ENCODE measurements at places on chromosomes 11 and 22. TPM values are rescaled to one million over a fixed set of nuclear protein-coding genes. Genes with fewer than 3 reads are reported as not detected.
A peak's percentile ranks its signal among the peaks of the same experiment; 100 is the strongest.

DNA sequence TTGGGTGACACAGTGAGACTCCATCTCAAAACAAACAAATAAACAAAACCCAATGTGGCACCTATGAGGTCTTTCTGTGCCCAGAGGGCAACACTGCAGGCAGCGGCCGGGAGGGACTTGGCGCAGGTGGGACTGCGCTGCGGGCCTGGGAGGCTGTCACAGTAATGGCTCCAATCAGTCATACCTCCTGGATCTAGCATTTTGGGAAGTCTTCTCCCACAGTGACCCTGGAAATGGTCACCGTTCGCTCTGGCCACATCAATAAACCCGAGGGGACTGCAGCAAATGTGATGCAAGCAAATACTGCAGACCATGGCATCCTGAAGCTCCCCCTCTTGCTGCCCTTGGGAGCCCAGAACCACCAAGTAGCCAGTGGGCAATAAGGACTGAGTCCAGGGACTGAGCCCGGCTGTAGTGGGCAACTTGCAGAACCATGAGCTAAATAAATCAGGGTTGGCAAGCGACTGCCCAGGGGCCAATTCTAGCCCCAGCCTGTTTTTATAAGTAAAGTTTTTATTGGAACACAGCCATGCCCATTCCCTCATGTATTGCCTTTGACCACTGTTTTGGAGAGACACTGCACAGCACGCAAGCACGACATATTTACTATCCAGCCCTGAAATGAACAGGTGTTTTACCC lies 15.4 kb downstream of the SHANK2 start:
- DNase-seq, result no peak
- no peaks in the 10 kb centered on the region for H3K36me3 ChIP-seq
- H3K27ac ChIP-seq, result no peak overlapping the region
- peaks cover 9% of the 10 kb centered on the region for H3K4me1 ChIP-seq
- no peak overlapping the region for H3K4me3 ChIP-seq

DNA sequence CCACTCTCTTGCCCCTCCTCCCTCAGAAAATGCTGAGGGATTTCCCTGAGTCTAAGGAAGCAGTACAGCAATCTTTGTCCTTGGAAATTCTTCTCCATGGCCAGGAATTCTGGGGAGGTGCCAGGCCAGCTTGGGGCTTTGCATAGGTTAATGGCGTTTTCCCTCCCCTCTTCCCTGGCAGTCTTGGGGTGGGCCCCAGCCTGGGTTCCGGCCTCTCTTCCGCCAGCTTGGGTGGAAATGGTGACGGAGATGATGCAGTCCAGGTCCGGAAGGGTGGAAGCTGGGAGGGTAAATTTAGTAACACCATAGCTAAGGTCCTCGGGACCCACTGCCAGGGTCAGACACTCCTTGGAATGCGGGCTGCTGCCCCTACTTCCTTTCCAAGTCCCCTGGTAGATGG lies 5.0 kb downstream of the PHLDB1 start:
- DNase-seq, result no peak
- H3K27ac ChIP-seq, result peak overlapping the region; percentile 2
- peaks cover 61% of the 10 kb centered on the region for H3K4me1 ChIP-seq
- peaks cover 23% of the 10 kb centered on the region for H3K27me3 ChIP-seq

The ALDH3B1 gene
- total RNA-seq, result 11.7 TPM

The GRAP2 gene
- total RNA-seq, result not detected

The OVOL1 gene
- 26.3 TPM for total RNA-seq

The PACS1 gene
- total RNA-seq, result 28.2 TPM

GRCh38 chr11:58787903-58788302 lies 56.2 kb upstream of the GLYAT start:
- no peaks in the 10 kb centered on the region for H3K36me3 ChIP-seq
- H3K4me1 ChIP-seq, result no peaks in the 10 kb centered on the region
- no peak overlapping the region for H3K4me3 ChIP-seq
- H3K27ac ChIP-seq, result no peak overlapping the region

GRCh38 chr11:116275635-116276034 lies 497.2 kb downstream of the BUD13 start:
- peaks cover 10% of the 10 kb centered on the region for H3K27me3 ChIP-seq
- no peaks in the 10 kb centered on the region for H3K36me3 ChIP-seq
- DNase-seq, result no peak

The ARHGAP20 gene
- 4.8 TPM for total RNA-seq

The SLC1A2 gene
- 0.84 TPM for total RNA-seq

- no peaks in the 10 kb centered on the region for H3K4me1 ChIP-seq
- no peaks in the 10 kb centered on the region for H3K27me3 ChIP-seq
- no peak overlapping the region for H3K27ac ChIP-seq
- DNase-seq, result no peak
Measured at GRCh38 chr11:24963852-24964251, 467.0 kb downstream of the LUZP2 start.

The PLEKHA7 gene
- 35.6 TPM for total RNA-seq

GRCh38 chr22:22200569-22201184 lies 43.9 kb upstream of the VPREB1 start:
- H3K27ac ChIP-seq, result no peak overlapping the region
- H3K4me3 ChIP-seq, result no peak overlapping the region
- H3K27me3 ChIP-seq, result peaks cover 59% of the 10 kb centered on the region
- H3K4me1 ChIP-seq, result no peaks in the 10 kb centered on the region
- no peak for DNase-seq
- no peaks in the 10 kb centered on the region for H3K36me3 ChIP-seq

The JAML gene
- total RNA-seq, result 3.5 TPM

DNA sequence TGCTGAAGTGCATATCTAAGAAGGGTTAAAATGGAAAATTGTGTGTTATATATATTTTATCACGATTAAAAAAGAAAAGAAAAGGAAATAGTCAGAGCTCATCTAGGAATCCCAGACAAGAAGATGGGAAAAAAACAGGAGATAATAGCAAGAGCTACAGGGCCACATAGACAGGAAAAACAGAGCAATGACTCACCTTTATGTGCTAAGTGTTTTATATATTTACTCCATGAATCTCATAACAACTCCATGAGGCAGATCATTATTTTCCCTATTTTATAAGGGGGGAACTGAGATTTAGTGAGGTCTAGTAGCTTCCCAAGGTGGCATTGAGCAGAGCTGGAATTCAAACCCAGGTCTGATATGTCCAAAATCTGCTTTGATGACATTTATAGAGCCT lies 18.1 kb upstream of the ELF5 start:
- H3K4me3 ChIP-seq, result no peak overlapping the region
- H3K36me3 ChIP-seq, result no peaks in the 10 kb centered on the region
- no peak overlapping the region for H3K27ac ChIP-seq
- no peaks in the 10 kb centered on the region for H3K4me1 ChIP-seq
- DNase-seq, result no peak

GRCh38 chr22:48444320-48445112 lies 1383.2 kb downstream of the BRD1 start:
- H3K27me3 ChIP-seq, result no peaks in the 10 kb centered on the region
- H3K4me1 ChIP-seq, result no peaks in the 10 kb centered on the region
- no peak overlapping the region for H3K27ac ChIP-seq
- H3K36me3 ChIP-seq, result no peaks in the 10 kb centered on the region
- DNase-seq, result no peak
- H3K4me3 ChIP-seq, result no peak overlapping the region

GRCh38 chr11:108322666-108323065 lies 99.8 kb downstream of the ATM start:
- no peak overlapping the region for H3K27ac ChIP-seq
- DNase-seq, result no peak
- H3K36me3 ChIP-seq, result no peaks in the 10 kb centered on the region

DNA sequence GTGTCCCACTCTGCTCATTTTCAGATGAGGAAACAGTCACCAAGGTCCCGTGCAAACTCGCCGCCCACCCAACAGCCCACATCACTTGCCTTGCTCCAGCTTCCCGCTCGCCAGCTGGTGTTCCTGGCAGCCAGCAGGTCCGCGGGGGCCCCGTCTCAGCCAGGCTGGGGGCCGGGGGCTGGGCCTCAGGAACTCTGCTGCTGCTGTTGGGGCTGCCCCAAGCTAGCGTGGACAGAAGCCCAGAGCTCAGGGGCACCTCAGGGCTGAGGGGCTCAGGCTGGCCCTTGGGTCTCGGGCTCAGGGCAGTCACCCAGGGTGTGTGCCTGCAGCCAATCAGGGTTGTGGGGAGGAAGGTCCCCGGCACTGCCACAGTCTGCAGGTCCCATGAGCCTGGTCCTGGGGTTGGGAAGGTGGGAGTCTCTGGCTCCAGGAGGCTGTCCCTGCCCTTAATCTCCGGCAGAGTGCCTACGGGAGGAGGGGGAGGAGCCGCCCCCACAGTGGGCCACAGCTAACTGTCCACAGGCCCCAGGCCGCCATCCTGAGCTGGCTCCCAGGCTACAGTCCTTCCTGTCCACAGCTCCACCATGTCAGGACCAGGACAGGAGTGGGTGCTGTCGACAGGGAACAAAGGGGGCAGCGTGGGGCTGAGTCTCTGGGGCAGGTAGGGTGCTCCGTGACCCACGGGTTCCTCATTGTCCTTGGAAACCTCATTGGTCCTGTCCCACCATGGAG lies 65.2 kb downstream of the ARFGAP3 start:
- no peaks in the 10 kb centered on the region for H3K27me3 ChIP-seq
- H3K4me1 ChIP-seq, result no peaks in the 10 kb centered on the region
- no peaks in the 10 kb centered on the region for H3K36me3 ChIP-seq
- DNase-seq, result no peak

The INPP5J gene
- total RNA-seq, result 3.5 TPM

GRCh38 chr11:102487214-102487613 lies 34.6 kb upstream of the TMEM123 start:
- DNase-seq, result no peak
- no peak overlapping the region for H3K4me3 ChIP-seq
- H3K36me3 ChIP-seq, result no peaks in the 10 kb centered on the region
- no peak overlapping the region for H3K27ac ChIP-seq
- H3K4me1 ChIP-seq, result no peaks in the 10 kb centered on the region
- H3K27me3 ChIP-seq, result no peaks in the 10 kb centered on the region

- H3K4me1 ChIP-seq, result no peaks in the 10 kb centered on the region
- peak; percentile 8 for DNase-seq
- H3K4me3 ChIP-seq, result no peak overlapping the region
- H3K36me3 ChIP-seq, result no peaks in the 10 kb centered on the region
- H3K27ac ChIP-seq, result no peak overlapping the region
- H3K27me3 ChIP-seq, result no peaks in the 10 kb centered on the region
Measured at GRCh38 chr11:58133309-58134076, 8.2 kb upstream of the OR9I1 start.

- no peak overlapping the region for H3K4me3 ChIP-seq
- H3K36me3 ChIP-seq, result no peaks in the 10 kb centered on the region
- no peaks in the 10 kb centered on the region for H3K27me3 ChIP-seq
Measured at GRCh38 chr11:78587446-78587845, 12.8 kb upstream of the NARS2 start.

DNA sequence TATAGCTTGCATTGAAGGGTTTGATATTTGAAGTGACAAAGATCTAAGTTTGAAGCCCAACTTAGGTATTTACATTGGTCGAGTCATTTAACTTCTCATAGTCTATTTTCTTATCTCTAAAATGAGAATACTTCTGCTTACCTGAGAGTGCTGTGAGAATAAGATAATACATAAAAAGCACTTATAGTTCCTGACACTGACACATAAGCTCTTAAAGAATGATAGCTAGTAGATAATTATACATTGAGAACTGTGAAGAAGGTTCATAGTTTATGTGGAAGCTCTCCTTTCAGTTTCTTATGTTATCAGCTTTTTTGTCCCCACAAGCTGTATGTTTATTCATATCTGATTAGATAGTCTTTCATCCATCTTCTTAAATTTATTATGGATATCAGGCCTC lies 4.8 kb downstream of the PPME1 start:
- H3K4me1 ChIP-seq, result peaks cover 16% of the 10 kb centered on the region
- no peaks in the 10 kb centered on the region for H3K36me3 ChIP-seq
- H3K27ac ChIP-seq, result no peak overlapping the region
- no peak overlapping the region for H3K4me3 ChIP-seq
- H3K27me3 ChIP-seq, result no peaks in the 10 kb centered on the region

The HOATZ gene
- not detected for total RNA-seq

The DERL3 gene
- total RNA-seq, result 1.6 TPM

DNA sequence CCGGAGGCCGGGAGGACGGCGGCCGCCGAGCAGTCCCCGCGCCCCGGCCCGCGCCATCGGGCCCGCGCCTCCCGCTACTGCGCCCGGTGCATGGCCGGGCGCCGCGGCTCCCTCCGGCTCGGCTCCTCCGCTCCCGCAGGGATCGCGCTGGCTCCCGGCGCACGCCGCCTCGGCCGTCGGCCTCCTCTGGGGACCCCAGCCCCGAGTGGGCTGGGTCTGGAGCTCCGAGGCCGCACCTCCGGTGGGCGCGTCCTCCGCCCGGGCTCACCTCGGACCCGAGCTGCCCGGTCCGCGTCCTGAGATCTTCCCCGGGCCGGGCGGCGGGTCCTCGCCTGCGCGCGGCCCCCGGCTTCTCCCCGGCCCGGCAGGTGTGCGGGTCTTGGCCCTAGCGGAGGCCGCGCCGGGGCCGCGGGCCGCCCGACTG lies 251 bp downstream of the SHISA8 start:
- H3K4me3 ChIP-seq, result peak overlapping the region; percentile 33
- no peaks in the 10 kb centered on the region for H3K36me3 ChIP-seq
- H3K27ac ChIP-seq, result no peak overlapping the region
- H3K27me3 ChIP-seq, result peaks cover 86% of the 10 kb centered on the region
- H3K4me1 ChIP-seq, result peaks cover 16% of the 10 kb centered on the region

GRCh38 chr22:50696799-50697561 lies 24.4 kb downstream of the SHANK3 start:
- H3K36me3 ChIP-seq, result no peaks in the 10 kb centered on the region
- peak; percentile 69 for DNase-seq
- peak overlapping the region; percentile 26 for H3K4me3 ChIP-seq

The PTS gene
- 44.3 TPM for total RNA-seq

- peak; percentile 2 for DNase-seq
- no peaks in the 10 kb centered on the region for H3K36me3 ChIP-seq
- H3K27ac ChIP-seq, result no peak overlapping the region
- peaks cover 20% of the 10 kb centered on the region for H3K4me1 ChIP-seq
- no peak overlapping the region for H3K4me3 ChIP-seq
Measured at GRCh38 chr11:539971-540481, 2.7 kb downstream of the LRRC56 start.

DNA sequence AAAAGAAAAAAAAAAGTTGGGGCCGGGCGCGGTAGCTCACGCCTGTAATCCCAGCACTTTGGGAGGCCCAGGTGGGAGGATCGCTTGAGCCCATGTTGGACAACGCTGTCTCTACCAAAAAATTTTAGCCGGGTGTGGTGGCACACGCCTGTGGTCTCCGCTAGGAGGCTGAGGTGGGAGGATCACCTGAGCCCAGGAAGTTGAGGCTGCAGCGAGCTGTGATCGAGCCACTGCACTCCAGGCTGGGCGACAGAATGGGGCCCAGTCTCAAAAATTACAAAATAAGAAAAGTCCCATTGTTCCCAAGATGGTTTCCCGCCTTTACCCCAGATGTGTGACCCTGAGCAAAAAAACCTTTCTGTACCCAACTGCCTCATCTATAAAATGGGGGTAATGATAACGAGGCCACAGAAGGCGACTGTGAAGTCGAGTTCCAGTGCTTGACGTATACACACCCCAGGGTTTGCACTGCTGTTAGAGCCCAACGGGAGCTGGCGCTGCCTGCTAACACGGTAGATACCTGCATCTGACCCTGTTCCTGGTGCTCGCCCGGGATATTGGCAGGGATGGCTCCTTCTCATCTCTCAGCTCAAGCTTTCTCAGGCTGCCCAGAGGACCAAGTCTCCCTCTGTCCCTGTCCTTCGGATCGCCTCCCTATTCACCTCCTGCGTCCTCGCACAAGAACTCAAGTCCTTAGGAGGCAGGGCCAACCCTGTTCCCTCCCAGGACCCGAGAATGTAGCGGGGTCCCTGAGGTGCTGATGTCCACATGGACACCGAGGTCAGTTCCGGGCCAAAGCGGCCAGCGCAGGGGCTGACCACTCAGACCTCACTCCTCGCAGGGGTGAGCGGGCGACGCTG lies 1.1 kb upstream of the RPLP2 start:
- no peaks in the 10 kb centered on the region for H3K36me3 ChIP-seq
- no peak for DNase-seq
- H3K27ac ChIP-seq, result peak overlapping the region; percentile 96
- no peaks in the 10 kb centered on the region for H3K27me3 ChIP-seq

Measured in hepatocyte (in vitro differentiated cells).